Brain microvascular endothelial cell (primary cell): ENCODE measurements at places on chromosomes 3 and 15.

- DNase-seq, result no peak
Observed at GRCh38 chr3:135134684-135135075, 339.6 kb downstream of the EPHB1 start.

GRCh38 chr15:71252740-71253047, 137.4 kb downstream of the THSD4 start:
- DNase-seq, result no peak

GRCh38 chr3:57446318-57446841, 97.8 kb downstream of the DNAH12 start:
- peak; percentile 12 for DNase-seq

- no peak for DNase-seq
Observed at GRCh38 chr3:43810797-43811196, 120.1 kb downstream of the ABHD5 start.

- DNase-seq, result no peak
Observed at GRCh38 chr3:29755416-29755815, 474.5 kb downstream of the RBMS3 start.

DNA sequence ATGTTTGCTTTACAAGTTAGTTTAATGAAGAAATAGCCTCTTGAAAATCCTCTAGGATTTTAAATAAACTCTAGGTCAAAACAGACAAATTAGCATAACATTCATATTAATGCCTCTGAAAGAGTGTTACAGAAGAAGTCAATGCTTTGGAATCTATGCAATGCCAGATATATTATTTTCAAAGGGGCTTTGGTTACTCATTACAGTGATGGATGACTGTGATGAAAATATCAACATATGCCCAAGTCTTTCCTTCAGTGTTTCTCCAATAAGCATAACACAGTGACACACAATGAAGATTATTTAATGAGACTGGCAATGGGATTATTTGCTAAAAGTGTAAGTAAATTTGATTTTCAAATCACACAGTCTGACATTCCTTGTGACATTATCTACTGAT, 1247.2 kb downstream of the ROBO2 start:
- DNase-seq, result no peak

DNA sequence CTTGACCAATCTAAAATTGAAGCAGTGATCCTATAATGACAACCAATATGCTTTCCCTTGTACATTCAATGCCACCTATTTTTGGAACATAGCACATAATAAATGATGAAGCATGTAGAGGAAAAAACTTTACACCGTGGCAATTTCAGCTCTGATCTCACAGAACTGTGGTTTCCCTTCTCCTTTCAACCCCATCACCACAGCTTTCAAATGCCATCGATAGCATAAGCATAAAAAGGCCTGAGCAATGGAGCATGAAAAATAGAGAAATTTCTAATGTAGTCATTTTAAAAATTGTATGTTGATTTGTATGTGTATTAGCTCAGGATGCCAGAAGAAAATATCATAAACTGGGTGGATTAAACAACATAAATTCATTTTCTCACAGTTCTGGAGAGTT, 406.0 kb upstream of the TMCO5A start:
- no peak for DNase-seq

DNA sequence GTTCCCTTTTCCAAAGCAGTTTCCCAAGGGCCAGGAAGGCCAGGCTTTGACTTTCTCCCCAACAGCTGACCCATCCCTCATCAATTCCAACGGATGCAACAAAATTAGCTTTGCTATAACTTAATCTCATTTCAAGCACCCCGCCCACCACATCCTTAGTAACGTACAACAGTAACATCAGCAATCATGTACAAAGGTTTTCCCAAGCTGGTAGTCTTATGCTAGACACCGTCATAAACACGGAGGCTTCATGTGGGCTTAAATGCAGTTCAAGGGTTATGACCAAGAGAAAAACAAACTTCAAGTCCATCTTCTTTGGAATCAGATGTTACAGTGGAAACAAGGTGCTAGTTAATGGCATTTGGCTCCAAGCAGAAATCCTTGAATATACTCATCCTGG, 66.6 kb downstream of the EOMES start:
- no peak for DNase-seq

- peak; percentile 52 for DNase-seq
Observed at GRCh38 chr15:43465100-43465499, 27.9 kb downstream of the TP53BP1 start.

DNA sequence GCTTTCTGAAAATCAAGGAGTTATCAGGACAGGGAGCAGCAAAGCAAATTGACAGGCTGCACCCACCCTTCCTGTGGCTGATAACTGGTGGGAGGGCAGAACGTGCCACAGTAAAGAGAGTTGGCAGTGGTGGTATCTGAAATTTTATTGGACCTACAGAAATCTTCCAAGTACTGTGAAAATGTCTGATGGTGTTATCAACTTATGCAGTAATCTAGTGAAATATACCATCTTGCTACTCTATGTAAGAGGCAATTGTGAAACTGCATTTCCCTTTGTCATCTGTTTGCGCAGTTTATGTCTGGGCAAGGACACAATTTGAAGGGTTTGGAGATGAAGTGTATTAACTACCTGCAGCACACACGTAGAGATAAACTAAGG, 1.5 kb downstream of the PLCL2 start:
- no peak for DNase-seq

DNA sequence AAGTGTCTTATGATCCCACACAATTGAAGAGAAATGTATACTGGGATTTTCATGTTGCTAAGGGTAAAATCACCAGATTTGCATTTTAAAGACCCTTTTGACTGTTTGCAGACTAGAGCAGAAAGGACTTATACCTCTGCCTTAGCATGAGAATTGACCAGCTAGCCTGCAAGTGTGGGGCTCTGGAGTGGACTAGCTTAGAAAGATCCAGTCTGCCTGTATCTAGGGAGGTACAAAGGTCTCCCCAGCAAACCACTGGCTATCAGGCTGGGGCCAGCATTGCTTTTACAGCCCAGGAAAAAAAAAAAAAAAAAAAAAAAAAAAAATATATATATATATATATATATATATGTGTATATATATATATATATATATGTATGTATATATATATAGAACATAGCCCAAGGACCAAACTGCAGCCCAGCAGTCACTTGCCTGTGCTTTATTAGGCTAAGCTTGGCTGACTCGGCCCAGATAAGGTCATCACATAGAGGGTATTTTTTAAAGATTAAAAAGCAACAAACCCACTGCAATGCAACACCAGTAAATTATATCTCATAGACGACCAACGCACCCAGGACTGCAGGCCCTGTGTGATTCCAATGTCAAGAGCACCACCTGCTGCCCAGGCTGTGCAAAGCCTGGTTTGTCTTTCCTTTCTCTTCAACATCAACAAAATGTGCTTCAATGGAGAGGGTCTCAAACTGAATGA, 63.7 kb downstream of the DCLK3 start:
- peak; percentile 84 for DNase-seq
